ENCODE measurements at places on chromosomes 7 and 10.

- no peak for DNase-seq
These were observed 27.0 kb downstream of the BLNK start for GRCh38 chr10:96244354-96244753.

- no peak for DNase-seq
These were observed 648.0 kb downstream of the SUGCT start for GRCh38 chr7:40782836-40783235.

GRCh38 chr7:34165927-34166550 lies 260.7 kb downstream of the BMPER start:
- no peak for DNase-seq

GRCh38 chr7:636396-636795 lies 90.1 kb upstream of the DNAAF5 start:
- no peak for DNase-seq

- no peak for DNase-seq
These were observed 1.8 kb upstream of the CAMK2G start for GRCh38 chr10:73876157-73876556.

DNA sequence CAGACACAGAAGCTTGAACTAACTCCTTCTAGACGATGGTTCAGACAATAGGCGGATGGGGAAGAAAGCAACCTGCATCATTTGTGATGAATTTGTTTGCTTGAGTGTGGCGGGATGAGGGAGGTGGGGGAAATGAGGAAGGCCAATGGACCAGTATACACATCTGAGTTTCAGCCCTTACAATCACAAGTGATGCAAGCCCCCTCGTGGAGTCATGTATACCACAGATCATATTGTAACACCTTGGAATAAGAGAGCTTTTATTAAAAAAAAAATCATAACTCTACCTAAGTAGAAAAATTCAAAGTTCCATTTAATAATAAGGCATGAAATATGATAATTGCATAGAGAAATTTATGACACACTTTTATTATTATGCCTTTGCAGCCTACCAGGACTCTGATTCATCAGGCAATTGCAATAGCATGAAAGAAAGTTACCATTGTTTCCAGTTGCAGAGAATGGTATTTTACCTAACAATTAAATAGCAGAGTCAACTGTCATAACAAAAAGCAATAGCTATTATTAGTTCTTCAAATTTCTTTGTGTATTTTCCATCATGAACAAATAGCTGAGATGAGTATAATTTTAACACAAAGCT lies 230.2 kb upstream of the AKR1E2 start:
- no peak for DNase-seq

DNA sequence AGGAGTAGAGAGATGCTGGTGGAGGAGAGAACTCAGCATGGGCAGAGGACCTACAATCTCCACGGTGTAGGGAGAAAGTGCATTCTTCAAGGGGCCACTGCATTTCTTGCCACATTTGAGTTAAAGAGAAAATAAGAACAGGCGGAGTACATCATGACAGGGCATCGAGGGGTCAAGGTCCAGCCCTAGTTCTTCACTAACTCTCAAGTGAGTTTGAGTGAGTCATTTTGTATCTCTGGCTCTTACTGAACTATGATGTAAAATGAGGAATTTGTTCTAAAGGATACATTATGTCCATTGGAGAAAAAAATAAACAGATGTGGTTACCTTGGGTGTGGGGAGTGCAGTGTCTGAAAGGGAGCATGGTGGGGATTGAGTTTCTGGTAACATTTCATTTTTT lies 182.9 kb downstream of the XPNPEP1 start:
- no peak for DNase-seq

GRCh38 chr7:117086788-117087187 lies 133.5 kb downstream of the ST7 start:
- DNase-seq, result no peak

DNA sequence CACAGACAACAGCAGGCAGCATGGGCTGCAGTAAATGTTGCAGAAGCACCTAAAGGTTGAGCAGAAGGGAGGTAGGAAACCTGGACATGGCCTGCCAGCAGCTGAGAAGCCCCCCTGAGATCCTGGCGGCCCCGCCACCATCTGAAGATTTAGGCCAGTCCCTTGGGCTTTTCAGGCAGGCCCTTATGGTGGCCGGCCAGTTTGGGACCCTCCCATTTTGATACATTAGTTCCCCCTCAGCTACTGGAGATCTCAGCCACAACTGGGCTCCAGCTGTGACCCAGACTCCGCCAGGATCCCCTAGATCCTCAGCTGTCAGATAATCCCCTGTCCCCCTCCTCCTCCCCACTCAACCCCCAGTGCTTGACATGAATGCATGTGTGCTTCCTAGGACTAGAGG lies 34.4 kb downstream of the ZNF783 start:
- DNase-seq, result no peak

DNA sequence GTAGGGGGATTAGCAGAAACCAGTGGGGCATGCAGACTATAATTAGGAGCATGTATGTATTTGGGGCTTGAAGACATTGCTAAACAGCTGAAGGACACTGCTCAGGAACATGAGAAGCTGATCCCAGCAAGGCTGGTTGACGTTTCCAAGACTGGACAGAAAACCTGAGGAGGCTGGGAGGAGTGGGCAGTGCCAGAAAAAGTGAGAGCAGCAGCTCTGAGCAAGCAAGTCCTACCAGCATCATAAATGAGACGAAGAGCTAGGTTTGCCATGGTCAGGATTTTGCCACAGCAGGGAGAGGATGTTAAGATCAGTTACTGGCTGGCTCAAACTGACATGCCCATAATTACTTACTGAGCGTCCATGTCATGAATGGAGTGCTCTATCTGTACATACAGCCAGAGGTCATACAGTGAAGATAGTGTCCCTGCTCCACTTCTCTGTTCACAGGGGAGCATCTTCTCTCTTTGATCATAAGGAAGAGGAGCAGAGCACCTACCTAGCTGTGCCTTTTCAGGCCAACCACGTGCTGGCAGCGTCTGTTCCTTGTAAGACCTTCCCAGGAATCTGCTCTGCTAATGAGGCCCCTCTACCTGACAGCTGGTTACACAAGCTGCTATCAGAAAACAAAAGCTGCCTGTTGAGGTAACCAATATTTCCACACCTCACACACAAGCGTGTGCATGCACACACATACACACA lies 44.7 kb downstream of the PDE1C start:
- DNase-seq, result no peak

- DNase-seq, result no peak
These were observed 12.2 kb upstream of the FEZF1 start for GRCh38 chr7:122316467-122317388.

DNA sequence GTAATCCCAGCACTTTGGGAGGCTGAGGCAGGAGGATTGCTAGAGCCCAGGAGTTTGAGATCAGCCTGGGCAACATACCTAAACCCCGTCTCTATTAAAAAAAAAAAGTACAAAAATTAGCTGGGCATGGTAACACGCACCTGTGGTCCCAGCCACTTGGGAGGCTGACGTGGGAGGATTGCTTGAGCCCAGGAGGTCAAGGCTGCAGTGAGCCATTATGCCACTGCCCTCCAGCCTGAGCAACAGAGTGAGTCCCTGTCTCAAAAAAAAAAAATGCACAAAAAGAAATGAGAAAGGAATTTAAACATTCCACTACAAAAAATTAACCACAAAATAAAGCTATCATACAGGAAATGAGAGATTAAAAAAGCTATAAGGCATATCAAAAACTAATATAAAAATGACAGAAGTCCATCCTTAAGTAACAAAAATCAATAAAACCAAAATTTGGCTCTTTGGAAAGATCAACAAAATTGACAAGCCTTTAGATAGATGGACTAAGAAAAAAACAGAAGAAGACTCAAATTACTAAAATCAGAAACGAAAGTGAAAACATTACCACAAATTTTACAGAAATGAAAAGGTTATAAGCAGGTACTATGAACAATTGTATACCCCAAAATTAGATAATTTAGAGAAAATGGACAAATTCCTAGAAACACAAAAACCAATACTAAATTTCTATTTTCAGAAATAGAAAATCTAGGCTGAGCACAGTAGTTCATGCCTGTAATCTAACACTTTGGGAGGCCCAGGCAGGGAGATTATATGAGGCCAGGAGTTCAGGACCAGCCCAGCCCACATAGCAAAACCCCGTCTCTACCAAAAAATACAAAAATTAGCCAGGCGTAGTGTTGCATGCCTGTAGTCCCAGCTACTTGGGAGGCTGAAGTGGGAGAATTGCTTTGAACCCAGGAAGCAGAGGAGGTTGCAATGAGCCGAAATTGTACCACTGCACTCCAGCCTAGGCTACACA lies 42.4 kb upstream of the NANOS1 start:
- no peak for DNase-seq

DNA sequence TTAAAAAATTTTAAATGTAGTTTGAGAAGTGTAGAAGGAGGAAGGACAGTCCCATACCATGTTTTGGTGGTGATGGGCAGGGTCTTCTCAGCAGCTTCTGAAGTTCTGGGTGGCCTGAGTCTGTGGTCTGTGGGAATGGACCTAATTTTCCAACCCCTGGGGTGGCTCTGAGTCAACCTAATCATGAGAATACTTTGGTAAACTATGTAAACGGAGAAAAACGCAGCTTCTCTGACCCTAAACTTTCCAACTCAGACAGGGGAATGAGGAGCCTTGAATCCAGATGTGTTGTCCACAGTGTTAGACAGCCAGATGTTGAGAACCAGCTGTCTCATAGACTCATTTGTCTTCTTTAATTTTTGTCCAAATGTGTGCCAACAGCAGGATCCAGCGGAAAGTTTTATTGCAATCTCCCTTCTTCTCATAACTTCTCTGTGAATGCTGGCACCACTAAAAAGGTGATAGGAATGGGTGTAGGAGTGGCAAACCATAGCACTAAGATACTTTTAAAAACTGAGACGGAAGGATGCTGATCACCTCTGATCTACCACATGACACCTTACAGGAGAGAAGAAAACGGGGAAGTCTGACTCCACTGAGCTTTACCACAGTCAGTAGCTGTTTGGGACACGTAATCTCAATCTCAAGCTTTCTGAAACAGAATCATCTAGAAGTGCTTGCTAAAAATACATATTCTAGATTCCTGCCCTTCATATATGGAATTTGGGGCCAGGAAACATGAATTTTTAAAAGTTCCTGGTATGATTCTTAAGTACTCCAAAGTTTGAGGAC lies 90.5 kb upstream of the PHYHIPL start:
- no peak for DNase-seq

DNA sequence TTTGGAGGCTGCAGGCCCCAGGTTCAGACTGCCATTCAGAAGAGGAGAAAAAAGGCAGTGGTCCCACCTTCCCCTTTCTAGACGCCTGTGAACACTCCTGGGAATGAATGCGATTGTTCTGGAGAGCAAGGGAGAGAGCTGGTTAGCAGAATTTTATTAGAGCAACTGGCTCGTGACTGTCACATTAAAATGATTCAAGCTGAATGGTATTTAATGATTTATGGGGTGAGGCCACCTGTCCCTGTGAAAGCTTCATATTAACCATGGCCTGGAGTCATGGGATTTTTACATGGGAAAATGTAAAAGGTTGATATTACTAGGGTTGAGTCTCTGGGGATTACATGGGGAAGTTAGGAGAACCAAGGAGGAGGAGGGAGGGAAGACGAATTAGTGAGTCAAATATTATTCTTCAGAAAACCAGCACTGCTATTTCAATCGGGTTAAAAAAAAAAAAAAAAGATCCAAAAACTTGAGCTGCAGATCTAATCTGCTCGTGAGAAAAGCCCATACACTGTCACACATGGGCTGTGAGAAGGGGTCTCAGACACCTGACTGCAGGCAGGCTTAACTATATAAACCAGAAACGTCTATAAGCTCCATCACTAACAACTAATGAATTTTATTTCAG lies 8.3 kb downstream of the CXCL12 start:
- DNase-seq, result no peak

- no peak for DNase-seq
These were observed 75.0 kb upstream of the ADAM12 start for GRCh38 chr10:126463286-126463685.

GRCh38 chr10:128884033-128884425 lies 583.0 kb upstream of the MGMT start:
- no peak for DNase-seq

GRCh38 chr10:47098964-47099363 lies 187.7 kb downstream of the PTPN20 start:
- no peak for DNase-seq

DNA sequence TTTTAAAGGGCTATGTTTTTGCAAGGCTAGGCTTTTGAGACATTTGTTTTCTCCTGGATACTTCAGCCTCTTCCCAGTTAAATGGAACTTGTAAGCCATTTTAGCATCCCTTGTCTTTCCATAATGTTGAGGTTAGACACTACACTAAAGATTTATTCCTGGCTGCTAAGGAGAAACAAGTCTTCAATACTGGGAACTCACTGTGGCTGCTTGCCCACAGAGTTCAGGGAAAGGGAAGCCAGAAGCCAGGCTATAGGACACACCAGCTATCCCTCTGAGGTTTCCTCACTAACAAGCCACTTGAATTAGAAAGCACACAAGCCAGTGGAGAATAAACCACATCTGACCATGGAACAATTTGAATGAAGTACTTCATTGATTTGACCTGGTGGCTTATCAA lies 421.7 kb upstream of the CHRM2 start:
- DNase-seq, result no peak

GRCh38 chr10:33229949-33230267 lies 104.6 kb downstream of the NRP1 start:
- no peak for DNase-seq

- DNase-seq, result no peak
These were observed 63.2 kb downstream of the WNT2 start for GRCh38 chr7:117259615-117260014.
